ENCODE measurements at places on chromosomes 2 and 18.

- no peak for DNase-seq
Observed at GRCh38 chr2:237020090-237020489, 65.6 kb upstream of the COPS8 start.

- DNase-seq = no peak
Observed at GRCh38 chr2:137929519-137929916, 34.8 kb upstream of the HNMT start.

DNA sequence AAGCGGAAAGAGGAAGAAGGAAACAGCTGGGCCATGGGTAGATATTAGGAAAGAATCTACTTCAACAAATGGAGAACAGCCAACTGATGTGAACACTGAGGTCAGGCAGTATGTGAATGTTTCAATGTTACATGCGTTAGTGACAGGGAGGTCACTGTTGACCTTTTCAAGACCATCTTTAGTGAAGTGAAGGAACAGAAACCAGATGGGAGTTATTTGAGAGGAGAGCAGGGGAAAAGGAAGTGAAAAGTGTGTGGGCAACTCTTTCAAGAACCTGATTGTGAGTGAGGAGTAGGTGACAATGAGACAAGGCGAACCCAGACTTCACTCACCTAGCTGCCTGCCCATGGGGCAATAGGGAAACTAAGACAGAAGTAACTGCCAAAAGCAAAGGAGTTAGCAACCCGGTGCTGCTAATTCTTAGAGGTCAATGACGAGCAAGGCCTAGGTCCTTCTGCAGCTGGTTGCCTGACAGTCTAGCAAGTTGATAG, 67.0 kb downstream of the SP3 start:
- DNase-seq = no peak

- no peak for DNase-seq
Observed at GRCh38 chr2:189545418-189545817, 35.2 kb downstream of the SLC40A1 start.

DNA sequence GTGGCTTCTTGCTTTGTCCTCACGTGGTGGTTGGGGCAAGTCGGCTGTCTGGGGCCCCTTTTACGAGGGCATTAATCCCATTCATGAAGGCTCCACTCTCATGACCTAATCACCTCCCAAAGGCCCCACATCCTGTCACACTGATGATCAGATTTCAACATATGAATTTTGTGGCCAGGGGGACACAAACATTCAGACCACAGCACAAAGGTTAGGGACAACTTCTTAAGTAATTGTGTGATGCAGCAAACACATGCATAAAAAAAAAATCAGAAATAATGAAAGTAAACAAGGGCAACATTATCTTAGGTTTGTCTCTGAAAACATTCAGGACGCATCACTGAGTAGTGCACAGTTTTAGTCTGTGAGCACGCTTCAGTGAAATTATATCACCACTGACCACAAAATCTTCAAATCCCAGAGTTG, 54.2 kb upstream of the FRZB start:
- no peak for DNase-seq

- DNase-seq = no peak
Observed at GRCh38 chr2:1609040-1609439, 135.3 kb downstream of the PXDN start.

DNA sequence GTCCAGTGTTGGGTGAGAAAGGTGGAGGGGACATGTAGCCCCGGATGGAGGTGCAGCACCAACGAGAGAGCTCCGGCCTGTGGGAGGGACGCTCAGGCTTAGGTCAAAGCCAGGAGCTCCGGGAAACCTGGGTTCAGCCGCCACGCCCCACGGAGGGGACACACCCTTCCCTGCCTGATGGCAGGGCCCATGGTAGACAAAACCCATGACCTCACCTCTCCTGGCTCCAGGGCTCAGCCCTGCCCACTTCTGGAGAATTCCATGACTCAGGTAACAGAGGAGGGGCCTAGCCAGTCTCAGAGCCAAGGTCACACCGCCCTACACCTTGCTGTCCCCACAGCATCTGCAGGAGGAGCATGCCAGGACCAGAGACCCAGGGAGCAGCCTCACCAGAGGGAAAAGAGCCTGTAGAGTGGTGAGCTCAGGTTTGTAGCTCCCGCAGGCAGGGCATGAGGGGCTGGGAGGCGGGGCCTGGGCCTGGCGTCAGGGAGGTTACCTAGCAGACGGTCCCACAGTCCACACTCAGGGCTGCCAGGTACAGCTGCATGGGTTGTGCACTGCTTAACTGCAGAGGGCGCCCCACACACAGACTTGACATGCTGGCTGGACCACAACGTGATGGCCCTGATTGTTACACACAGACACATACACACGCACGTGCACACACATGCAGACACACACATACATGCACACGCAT, 70.8 kb upstream of the SMAD7 start:
- DNase-seq = peak; percentile 89

DNA sequence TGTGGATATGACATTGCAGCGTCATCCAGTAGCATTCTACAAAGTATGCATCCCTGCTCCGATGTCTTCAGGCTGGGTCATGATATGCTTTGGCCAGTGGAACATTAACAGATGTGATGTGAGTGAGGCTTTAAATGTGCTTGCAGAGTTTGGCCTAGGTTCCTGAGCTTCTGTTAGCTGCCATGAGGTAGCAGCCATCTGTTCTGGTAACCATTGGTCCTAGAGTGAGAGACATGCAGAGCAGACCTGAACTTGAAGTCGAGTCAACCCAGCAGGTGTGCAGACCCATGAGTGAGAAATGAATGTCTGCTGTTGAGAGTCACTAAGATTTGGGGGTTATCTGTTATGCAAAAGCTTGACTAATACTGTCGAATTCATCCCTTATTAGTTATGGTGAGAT, 73.8 kb upstream of the NABP1 start:
- DNase-seq = no peak

- no peak for DNase-seq
Observed at GRCh38 chr2:239040152-239040761, 192.4 kb downstream of the TWIST2 start.

DNA sequence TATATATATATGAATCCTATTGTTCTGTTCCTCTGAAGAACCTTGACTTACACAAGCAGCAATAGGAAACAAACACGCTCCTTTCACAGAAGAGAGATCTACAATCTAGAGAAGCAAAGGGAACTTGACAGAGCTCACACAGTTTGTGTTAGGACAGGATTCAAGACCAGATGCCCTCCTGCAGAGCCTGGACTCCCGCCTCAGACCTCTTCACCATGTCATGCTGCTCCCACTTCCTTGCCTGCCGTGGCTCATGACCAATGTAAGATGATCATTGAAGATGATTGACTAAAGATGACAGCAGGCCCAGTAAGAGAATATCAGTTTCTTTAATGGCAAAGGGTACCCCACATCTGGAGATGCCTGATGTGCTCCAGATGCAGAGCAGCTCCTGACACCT, 111.2 kb upstream of the AGAP1 start:
- DNase-seq = no peak

DNA sequence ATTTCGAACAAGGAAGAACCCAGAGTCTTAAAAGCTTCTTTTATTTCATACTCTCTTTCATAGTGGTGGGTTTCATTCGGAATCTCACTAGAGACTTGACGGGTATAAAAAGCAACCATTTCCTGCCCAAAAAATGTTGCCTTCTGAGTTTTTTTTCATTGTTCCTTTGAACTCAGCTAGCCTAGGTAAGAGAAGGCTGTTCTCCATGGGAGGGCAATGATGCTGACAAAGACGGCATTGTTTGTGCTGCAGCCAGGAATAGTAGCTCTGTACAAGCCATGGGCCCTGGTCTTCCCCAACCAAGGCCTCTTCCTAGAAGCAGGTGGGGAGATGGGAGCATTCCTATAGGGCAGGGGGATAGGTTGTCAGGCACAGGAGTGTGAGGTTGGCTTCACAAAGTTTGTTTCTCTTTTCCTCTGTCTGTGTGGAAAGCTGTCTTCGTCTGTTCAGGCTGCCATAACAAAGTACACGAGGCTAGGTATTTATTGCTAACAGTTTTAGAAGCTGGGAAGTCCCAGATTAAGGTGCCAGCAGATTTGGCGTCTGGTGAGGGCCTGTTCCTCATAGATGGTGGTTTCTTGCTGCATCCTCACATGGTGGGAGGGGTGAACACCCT, 405.1 kb downstream of the NBAS start:
- DNase-seq = no peak

DNA sequence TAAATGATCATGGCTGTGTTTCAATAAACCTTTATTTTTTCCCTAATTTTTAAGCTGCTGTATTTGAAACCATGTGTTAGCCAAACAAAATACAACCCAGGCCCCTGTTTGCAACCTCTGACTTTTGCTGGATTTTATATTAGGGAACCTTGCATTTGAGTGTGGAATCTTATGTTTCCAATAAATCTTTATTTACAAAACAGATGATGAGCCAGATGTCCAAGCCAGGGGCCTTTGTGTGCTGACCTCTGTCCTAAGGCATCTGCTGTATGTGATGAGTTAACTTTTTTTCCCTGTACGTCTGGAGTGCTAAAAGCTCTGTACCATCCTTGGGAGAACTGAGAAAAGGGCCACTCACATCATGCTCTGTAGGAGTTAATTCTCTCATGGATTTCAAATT, 162.9 kb downstream of the TRIB2 start:
- no peak for DNase-seq

DNA sequence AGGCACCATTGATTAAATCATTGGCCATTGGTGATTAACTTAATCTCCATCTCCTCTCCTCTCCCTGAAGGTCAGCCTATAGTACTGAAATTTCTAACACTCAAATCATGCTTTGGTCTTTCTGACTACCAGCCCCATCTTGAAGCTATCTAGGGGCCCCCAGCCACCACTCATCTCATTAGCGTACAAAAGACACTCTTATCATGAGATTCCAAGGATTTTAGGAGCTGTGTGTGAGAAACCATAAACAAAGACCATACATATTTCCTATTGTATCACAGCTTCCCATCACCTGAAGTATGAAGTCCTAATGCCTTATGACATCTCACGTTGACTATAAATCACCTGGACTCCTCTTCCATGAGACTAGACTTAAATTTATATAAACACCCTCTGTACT, 94.0 kb upstream of the B3GNT2 start:
- no peak for DNase-seq

GRCh38 chr2:64985447-64985846, 3.8 kb upstream of the SLC1A4 start:
- no peak for DNase-seq

DNA sequence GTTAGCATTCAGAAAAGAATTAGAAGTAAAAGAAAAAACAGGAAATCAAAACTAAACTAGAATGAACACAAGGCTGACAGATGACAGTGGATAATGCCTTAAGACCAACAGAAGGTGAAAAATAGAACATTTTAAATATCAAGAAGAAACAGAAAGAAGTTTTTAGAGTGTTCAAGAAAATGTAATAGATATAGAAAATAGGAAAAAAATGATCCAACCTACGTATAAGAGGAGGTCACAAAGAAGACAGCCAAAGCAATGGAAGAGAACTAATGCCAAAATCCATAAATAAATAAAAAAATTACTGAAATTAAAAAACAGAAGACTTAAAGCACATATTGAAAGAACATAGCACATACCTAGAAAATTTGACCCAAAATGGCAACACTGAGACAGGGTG, 42.5 kb upstream of the EN1 start:
- no peak for DNase-seq

GRCh38 chr18:34543945-34544344, 166.2 kb upstream of the DTNA start:
- DNase-seq = no peak

- no peak for DNase-seq
Observed at GRCh38 chr18:51133580-51134160, 63.8 kb downstream of the MEX3C start.

- no peak for DNase-seq
Observed at GRCh38 chr2:81714817-81715216, 1410.3 kb upstream of the LRRTM1 start.

DNA sequence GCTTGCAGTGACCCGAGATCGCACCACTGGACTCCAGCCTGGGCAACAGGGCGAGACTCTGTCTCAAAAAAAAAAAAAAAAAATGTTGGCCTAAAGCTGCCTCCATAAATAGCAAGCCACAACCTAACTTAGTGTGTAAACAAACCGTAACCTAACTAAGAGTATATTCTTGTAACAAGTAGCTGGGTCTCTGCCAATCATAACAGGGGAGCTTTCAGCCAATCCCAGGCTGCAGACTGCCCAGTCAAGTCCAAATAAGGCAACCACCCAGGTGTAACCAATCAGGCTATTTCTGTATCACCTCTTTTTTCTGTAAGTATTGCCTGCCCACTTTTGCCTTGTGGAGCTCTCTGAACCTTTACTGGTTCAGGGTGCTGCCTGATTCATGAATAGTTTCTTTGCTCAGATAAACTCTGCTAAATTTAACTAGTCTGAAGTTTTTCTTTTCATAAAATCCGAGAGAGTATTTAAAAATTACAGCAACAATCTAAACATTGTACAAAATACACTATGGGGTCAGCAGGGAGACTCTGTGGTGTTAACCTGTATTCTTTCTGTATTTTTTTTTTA, 4.5 kb downstream of the PSTPIP2 start:
- no peak for DNase-seq

GRCh38 chr2:4791488-4791887, 900.7 kb upstream of the SOX11 start:
- no peak for DNase-seq

DNA sequence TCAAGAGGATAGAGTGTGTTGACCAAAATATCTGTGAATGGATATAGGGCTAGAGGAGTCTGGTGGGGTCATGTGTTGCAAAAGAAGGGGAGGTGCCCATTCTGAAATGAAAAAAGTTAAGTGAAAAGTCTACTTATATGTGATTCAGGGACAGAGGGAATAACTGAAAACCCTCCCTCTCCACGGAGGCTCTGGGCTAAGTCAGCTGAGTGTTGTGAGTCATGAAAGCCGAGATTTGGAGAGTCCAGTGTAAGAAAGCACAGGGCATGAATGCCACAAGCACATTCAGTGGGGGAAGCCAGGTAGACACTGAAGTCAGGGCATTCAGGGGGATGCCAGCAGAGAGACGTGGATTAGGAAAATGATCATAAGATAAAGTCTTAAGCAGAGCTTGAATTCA, 871.9 kb downstream of the TSN start:
- DNase-seq = no peak

GRCh38 chr18:30376515-30376914, 666.0 kb downstream of the DSC3 start:
- no peak for DNase-seq

GRCh38 chr2:127887776-127888130, 2.0 kb upstream of the AMMECR1L start:
- no peak for DNase-seq

All from transverse colon (tissue), 4 donors.